ENCODE measurements at places on chromosomes 6 and 20.

GRCh38 chr20:36153736-36154699 is 522 bp upstream of the EPB41L1 start:
- DNase-seq = peak; percentile 96

GRCh38 chr6:125781314-125781868 is 9.4 kb upstream of the NCOA7 start:
- no peak for DNase-seq

- no peak for DNase-seq
These were observed 126.4 kb downstream of the LY86 start for GRCh38 chr6:6714953-6715352.

DNA sequence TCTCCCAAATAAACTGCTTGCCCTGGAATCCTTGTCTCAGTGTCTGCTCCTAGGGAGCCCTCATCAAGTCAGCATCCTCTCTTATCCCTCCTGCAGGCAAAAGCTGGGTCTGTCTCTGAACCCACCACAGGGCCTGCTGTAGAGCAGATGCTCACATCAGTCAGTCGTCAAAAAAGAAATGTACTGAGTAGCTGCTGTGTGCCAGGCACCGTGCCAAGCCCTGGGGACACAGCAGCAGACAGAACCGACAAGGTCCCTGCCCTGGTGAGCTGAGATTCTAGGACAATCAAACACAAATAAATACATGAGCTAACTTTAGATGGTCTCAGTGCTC is 68.5 kb downstream of the EYA2 start:
- no peak for DNase-seq

GRCh38 chr6:44119704-44120262 is 7.5 kb downstream of the MRPL14 start:
- DNase-seq = no peak

- DNase-seq = peak; percentile 45
These were observed 3.5 kb downstream of the NUP153 start for GRCh38 chr6:17703256-17703694.

GRCh38 chr6:162373192-162373591 is 354.4 kb downstream of the PRKN start:
- no peak for DNase-seq

- peak; percentile 71 for DNase-seq
These were observed 3.7 kb downstream of the SAPCD1 start for GRCh38 chr6:31765910-31766794.

GRCh38 chr6:29558439-29559079 is 973 bp downstream of the UBD start:
- no peak for DNase-seq

DNA sequence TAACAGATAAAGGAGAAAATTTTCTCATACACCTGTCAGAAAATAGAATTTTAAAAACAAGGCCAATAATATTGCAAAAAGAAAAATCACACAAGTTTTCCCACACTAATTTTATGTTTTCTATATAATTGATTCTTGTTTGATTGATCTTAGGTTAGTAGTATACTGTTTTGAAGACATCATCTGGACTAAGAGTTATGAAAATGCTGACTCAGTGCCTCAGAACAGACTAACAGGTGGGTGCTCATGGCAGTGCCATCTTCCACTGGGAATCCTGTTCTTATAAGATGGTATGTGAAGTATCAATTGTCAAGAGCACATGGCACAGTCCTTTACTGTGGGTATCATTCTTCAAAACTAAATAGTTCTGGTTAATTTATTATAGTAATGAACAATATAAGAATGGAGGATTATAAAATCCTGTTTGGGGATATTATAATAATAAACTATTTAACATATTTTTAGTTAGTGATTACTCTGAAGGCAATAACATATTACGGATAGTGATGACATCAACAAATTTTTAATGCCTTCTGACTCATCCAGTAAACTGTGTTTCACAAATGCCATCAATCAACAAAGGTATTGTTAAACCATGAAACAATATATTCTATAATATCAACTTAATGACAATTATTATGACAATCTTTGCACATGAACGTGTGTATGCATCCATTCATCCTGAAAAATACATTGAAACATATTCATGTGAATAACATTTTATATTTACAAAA is 384.6 kb upstream of the KHDRBS2 start:
- DNase-seq = no peak

DNA sequence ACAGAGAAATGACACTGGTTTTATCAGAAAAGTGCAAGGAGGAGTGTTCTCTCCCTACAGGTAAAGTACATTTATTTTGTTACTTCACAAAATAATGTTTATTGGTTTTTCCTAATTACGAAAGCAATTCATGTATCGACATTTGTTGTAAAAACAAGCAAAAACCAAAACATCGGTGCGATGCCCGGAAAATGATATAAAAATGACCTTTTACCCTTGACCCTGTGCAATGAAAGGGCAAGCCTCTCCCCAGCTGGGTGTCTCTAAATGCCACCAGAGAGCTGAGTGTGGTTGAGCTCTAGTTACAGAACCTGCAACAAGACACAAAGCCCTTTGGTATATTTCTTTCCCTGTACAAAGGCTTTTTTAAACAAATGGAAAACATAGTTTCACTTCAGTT is 65.4 kb downstream of the CD164 start:
- DNase-seq = no peak

DNA sequence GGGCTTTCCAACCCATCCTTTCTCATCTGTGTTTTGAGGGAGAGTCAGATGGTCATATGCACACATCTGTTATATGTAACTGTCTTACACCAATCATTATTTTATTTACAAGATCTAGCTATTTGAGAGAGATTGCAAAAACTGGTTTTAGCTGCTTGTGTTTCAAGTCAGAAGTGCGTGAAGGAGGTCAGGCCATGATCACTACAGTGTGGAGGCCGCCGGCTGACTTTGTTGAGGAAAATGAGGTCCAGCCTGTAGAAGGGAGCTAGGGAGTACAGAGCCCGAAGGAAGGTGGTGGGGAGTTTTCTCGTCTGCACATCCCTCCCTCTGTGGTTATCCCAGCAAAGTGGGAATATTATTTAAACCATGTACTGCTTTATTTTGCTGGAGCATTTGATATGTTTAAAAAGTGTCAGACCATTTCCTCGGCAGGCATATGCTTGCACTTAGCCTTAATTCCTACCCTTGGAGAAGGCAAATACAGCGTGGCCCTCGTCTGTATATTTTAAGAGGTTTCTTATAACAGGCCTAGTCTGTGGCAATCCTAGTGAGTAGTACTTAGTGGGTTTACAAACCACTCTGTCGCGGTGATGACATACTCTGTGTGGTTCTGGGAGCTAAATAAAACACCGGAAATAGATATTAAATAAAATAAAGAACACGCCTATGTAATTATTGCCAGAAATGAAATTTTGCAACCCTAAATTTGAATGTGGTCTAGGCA is 95.6 kb downstream of the UST start:
- DNase-seq = no peak

DNA sequence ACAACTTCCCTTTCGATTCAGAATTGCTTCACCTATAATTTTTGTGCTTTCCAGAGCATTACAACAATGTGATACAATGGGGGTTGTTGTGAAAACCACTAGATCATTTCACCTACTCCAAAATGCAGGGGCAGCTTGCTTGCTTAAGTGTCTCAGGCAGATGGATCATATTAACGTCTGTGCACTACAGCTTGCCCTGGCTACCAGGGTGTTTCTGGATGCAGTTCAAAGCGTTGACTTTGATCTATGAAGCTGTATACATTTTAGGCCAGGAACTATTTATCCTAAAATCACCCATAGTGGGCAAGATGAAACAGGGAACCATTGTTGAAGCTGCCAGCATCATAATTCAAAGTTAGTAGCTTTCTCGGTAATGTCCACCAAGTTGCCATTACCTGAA is 339.5 kb upstream of the HSF2 start:
- no peak for DNase-seq

- no peak for DNase-seq
These were observed 18.5 kb downstream of the DDX43 start for GRCh38 chr6:73413102-73413501.

- peak; percentile 21 for DNase-seq
These were observed 1.6 kb downstream of the TRIM27 start for GRCh38 chr6:28922004-28922820.

- no peak for DNase-seq
These were observed 10.2 kb downstream of the TRIM10 start for GRCh38 chr6:30150671-30151395.

DNA sequence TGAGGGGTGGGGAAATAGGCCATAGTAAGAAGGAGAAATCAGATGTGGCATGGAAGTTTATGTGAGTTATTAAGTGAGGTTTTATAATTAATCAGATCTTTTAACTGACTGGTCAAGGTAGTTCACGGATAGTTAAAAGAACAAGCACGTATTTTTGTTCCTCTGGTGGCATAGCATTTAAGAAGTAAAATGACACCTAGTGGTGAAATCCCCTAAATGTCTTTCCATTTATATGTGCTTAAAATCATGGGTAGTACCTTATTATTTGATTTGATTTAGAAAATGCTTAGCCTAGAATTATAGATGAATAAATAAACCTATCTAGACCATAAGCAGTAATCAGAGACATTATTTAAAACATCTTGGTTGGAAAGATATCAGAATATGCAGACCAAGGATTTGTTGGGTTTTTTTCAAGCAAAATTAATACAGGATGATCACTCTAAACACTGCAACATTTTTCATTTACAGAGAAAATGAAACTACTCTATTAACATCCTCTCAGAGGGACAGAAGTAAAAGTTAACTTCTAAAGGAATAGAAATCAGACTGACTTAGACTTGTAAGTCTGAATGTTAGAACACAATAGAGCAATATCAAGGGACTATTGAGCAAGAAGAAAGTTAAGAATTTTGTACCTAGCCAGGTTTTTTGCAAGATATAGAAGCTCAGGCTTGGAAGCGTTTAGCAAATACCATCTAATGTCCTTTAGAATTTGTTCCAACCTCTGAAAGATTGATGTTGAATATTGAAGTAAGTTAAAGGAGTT is 81.1 kb downstream of the STXBP5 start:
- peak; percentile 45 for DNase-seq

- no peak for DNase-seq
These were observed 1.9 kb downstream of the CALHM5 start for GRCh38 chr6:116513224-116513875.

- DNase-seq = no peak
These were observed 770 bp downstream of the ULBP3 start for GRCh38 chr6:150068151-150068550.

GRCh38 chr6:79081663-79082062 is 3.6 kb upstream of the PHIP start:
- DNase-seq = no peak

- DNase-seq = no peak
These were observed 100.0 kb downstream of the RPP40 start for GRCh38 chr6:4903751-4904370.

DNA sequence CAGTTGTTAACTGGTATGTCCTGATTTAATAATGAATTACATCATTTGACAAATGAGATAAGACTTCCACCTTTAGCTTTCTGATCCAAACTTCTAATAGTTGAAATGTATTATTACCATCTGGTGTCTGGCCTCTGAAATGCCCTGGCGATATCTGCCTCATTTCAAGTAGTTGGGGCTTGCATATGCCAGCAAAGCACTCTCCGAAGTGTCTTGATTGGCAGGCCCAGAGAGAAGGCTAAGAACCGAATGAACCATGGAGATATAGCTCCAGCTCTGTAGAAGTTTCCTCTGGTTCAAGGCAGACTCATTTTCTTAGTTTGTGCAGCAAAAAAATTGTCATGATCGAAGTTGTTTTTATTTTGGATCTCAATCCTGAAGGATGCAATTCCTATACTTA is 13.4 kb upstream of the HIVEP2 start:
- no peak for DNase-seq

DNA sequence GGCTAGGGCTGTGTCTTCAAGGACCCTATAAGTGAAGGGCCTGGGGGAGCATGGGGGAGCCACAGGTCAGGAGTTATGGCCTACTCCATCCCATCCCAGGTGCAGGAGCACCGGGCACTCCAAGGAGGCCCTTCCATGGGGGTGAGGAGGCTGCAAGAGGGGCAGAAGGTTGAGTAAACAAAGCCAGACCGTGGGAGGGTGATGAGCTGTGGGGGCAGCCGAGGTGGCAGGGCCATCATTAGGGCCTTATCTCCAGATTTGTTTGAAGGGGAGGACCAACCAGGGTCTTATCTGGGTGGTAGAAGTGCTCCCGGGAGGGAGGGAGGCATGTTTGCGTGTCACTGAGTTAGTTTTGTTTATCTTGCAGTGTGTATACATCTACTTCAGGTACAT is 2.1 kb upstream of the FAM83C start:
- no peak for DNase-seq

GRCh38 chr6:12246900-12247299 is 43.3 kb upstream of the EDN1 start:
- no peak for DNase-seq

DNA sequence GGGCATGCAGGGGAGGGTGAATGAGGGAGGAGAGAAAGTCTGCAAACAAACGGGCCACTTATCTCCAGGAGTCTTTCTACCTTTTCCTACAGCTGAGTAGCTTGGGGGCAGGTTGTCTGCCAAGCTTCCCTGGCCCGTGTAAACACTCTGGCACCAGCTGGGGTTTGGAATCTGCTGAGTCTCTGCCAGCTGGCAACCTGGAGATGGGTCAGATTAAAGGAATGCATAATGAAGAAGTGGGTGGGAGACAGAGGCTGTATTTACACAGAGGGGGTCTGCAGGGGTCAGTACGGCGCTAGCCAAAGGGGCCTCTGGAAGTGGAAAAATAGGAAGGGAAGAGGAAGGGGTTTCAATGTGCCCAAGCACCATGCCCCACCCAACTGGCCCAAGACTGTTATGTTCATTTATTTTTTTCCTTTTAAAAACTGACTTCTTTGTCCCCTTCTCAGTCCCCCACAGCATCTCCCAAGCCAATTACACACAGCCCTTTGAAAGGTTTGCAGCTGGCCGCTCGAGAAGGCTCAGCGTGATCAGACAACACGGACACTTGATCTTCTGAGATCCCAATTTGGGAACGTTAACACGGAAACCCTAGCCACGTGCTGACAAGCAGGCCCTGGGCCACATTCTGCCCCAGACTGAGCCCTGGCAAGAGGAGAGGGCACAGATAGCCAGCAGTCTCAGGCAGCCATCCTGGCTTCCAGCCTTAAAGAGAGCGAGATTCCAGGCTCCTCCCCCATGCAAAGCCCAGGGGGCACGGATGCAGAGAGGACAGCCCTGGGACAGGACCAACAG is 25.2 kb downstream of the TRAM2 start:
- DNase-seq = peak; percentile 80

DNA sequence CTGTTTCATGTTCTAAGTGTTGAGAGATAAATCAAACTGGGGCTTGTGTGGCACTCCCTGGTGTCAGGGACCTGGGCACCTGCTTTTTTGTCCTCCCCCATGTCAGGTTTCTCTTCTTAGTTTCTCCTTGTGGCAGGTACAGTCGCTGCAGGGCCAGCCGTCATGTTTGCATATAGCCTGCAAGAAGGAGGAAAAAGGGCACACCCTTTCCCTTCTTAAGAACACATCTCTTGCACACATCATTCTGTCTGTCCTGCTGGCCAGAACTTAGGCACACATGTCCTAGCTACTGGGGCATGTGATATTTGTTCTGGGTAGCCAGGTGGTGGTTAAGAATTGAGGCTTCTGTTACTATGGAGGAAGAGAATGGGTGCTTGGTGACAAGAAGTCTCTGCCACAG is 27.9 kb downstream of the CDC5L start:
- no peak for DNase-seq

Data from AG20443 (cell line).